CD4-positive, alpha-beta T cell treated with Interleukin-6 for 4 hours (primary cell): ENCODE measurements at places on chromosomes 1 and 21.
A peak's percentile ranks its signal among the peaks of the same experiment; 100 is the strongest.

- no peak for DNase-seq
Measured at GRCh38 chr1:248906753-248907661, 972 bp downstream of the PGBD2 start.

- DNase-seq = no peak
Measured at GRCh38 chr1:47598357-47598756, 160.5 kb downstream of the FOXD2 start.

- no peak for DNase-seq
Measured at GRCh38 chr21:29508301-29508700, 209.6 kb downstream of the BACH1 start.

- DNase-seq = no peak
Measured at GRCh38 chr1:95407886-95408291, 173.9 kb downstream of the RWDD3 start.

DNA sequence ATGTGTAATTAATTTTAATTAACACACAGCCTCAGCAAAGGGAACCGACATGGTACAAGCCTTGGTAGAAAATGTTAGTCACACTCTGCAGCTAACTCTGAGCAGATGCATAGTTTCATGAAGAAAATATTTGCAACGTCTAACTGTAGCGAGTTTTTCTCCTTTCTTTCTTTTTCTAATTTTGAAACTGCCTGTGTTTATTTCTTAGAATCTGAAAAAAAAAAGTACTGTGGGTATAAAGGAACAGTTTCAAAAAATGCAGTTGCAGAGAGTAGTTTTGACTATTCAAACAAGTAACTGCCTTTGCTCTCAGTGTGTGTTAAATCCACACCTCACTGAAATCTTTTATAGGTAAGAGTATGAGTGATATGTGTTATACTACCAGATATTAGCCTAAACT is 149.9 kb upstream of the C1orf105 start:
- no peak for DNase-seq

DNA sequence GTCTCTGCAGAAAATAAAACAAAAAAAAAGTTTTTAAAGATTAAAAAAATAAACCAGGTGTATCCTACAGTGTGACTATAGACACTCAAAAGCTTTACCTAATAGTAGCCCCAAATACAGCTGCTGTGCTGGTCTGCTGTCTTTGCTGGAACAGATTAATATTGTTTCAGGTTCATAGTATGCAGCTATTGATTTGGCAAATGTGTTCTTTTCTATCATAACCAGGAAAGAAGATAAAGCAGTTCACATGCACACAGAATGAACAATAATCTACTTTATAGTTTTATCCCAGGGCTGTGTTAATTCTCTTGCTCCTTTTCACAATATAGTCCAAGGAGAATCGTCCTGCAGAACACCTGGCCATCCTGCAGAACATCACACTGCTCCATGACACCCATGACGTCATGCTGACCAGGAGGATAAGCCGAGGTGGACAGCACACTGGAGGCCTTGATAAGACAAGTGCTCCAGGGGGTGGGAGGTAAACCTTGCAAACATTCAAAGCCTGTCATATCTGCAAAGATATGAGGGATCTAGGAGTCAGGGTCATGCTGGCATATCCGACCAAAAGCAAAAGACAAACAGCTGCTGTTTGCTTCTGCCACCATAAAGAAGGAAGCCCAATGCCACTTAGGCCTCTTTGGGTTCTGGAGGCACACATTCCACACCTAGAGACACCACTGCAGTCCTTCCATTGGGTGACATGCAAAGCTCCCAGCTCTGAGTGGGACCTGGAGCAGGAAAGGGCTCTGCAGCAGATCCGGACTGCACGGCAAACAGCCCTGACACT is 86.1 kb upstream of the SLC2A1 start:
- DNase-seq = no peak

GRCh38 chr1:54507033-54507870 is 40.8 kb upstream of the ACOT11 start:
- DNase-seq = no peak

DNA sequence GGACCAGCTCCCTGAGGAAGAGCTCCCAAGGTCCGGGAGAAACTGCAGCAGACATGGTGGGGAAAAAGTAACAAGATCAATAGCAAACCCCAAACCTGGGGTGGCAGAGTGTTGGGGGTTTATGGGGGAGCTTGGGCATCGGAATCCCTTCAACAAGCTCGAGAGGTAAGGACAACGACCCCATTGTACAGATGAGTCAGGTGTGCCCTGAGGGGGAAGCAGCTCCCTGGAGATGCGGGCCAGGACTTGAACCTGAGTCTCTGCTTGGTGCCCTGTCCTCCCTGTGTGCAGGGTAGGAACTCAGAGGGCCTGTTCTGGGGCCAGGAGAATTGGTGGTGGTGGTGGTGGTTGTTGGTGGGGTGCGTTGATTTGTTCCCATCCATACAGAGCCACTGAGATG is 125.4 kb downstream of the PTPRU start:
- DNase-seq = no peak

DNA sequence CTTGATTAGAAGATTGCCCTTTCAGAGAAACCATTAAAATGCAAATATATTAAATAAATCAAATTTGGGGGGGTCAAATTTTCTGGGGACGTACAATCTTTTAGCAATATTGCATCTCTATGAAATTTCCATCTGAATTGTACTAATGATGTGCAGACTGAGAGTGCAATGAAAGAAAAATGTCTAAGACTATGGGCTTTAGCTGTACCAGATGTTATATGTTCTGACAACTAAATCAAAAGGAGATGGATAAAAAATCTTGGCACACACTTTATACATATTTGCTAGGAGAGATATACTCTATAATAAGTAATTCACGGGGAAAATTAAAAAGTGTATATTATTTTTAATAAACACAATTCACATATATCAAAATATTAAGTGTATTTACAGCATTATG is 13.0 kb upstream of the PLPPR5 start:
- DNase-seq = no peak

- no peak for DNase-seq
Measured at GRCh38 chr1:239963856-239964255, 127.8 kb upstream of the FMN2 start.

DNA sequence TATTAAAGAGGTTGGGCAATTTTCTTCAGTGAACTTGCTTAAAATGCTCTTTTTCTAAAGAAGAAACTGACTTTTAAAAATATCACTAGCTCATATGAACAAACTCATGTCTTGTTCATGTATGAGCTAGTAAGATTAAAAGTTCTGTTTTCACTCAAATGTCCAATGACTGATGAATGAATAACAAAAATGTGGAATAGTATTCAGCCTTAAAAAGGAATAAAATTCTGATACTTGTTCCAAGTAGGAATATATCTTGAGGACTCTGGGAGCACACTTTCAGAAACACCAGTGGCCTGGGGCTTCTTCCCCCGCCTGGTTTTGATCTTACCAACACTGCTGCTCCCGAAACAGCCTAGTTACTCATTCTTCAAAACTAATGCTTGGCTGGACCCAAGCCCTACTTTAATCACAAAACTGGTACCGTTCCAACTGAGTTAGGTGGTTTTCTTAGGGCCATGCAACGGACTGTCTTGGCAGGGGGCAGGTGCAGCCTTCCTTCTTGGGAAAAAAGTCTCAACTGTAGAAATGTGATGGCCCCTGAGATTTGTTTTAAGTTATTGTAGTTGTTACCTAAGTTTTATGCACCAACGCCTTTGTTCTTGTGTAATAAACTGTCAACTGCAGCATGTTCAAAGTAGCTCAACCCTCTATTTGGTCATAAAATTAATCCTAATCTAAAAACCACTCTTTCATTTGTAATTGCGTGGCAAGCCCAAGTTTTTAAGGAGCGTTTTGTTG is 116.0 kb downstream of the ETS2 start:
- DNase-seq = no peak

DNA sequence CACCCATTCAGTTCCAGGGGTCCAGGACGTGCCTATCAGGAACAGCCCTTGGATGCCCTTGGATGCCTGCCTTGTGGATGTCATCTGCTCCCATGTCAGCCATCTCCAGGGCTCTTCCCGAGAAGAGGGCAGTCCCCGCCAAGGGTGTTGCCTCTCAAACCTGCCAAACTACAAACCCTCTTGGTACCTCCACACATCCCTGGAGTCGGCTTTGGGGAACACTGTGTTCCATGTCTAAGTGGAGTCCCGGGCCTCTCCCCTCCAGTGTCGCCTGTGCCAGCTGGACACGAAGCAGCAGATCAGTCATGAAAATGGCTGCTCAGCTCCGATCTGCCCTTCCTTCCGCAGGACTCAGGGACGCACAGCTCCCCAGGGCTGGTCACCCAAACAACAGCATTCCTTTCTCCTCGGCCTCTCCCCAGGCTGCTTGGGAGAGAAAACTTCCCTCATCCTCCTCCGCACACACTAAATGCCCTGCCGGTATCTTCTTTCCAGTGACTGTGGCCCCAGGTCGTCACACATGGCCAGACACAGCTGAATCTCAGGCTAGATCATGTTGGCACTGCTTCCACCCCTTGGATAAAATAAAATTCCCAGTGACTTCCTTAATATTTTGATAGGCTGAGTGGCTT is 53.4 kb downstream of the GALNT2 start:
- no peak for DNase-seq

DNA sequence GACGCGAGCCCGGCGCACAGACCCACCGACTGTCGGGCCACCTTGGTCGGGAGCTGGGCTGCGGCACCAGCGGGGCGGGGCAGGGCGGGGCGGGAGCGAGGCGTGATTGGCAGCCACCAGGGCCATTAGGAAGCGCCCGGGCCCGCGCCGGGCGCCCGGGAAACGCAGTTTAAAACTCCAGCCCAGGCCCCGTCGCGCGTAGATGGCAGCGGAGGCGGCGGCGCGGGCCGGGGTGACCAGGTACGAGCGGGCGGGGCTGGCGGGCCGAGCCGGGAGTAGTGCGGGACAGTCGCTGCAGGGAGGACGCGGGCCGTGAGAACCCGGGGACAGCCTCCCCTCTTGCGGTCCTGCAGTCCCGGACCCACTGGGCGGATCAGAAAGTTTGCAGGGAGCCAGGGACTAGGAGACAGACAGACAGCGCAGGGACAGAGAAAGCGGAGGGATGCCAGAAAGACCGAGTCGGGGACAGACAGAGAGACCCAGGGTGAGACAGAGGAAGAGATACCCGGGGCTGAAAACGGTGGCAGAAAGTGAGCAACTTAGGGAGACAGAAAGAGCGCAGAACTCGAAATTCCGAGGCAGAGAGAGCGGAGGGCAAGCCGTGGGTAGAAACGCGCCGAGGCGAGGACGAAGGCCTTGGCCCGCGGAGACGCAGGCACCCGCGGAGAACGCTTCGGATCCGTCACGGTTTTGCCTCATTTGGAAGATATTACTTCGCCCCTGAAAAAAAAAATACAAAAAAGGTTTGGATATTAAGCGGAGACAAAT is at the start of gene DMBX1:
Gene DMBX1, plus strand, starts transcription at position 199 of the 768 bp plus-strand sequence. CDS start 17,175 bp downstream, outside the sequence.
- peak; percentile 22 for DNase-seq
